H7 (cell line): ENCODE measurements at places on chromosomes 3 and 15.

DNA sequence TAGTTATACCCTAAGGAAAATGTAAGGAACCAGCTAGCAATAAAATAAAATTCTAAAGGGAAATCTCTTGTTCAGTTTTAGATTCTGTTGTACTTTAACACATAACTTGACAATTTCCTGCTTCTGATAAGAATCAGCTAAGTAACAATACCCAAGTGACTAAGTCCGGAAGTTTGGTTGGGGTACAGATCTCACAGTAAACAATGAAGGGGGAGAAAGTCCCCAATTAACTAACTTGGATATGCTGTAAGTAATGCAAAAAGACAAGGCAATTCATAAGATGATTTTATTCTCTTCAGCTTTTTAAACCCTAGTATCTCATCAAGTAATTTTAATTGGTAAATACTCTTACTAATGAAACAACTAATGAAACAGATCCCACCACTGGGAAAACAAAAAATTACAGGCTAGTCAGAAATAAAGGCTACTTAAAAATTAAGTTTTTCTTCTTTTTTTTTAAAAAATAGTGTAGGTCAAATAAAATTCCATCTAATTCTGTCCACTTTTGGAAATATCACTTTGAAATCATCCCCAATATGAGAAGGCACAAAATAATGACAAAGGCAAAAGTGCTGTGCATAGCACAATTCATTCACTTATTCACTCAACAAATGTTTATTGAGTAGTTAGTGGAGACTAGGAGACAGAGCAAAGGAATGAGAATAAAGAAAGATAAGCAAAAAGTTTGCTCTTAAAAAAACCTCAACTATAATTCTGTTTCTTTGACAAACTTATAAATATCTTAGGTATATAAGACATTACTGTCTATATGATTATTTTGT is 37.8 kb upstream of the IL20RB start:
- DNase-seq = no peak

- DNase-seq = no peak
Measured at GRCh38 chr15:78991476-78991875, 46.6 kb upstream of the CTSH start.

- DNase-seq = no peak
Measured at GRCh38 chr3:101779822-101780381, 891 bp downstream of the NXPE3 start.

DNA sequence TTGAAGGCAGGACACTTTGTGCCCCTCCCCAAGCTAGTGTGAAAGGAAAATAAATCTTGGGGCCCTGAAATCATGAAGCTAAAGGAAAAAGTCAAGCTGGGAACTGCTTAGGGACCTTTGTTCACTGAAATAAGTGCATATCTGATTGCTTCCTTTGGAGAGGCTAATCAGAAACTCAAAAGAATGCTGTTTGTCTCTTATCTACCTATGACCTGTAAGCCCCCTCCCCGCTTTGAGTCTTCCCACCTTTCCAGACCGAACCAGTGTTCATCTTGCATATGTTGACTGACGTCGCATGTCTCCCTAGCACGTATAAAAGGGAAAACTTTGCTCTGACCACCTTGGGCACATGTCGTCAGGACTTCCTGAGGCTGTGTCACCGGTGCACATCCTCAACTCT is 53.1 kb downstream of the SLC30A4 start:
- DNase-seq = no peak

DNA sequence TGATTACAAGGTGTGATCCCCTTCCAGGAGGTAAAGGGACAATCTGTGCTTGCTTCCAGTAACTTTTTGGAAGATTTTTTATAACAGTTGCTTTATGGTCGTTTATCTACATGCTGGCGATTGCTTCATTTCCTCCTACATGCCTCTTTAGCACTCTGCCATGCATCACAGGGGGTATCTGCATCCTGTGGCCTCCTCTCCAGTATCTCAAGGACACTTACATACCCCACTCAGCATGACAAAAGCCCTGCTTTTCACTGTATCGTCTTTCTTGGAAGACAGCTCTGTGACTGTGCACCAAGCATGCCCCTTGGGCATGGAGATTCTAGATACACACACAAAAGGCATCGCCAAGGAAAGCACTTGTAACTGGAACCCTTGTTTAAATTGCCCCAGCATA is 25.3 kb downstream of the CAPN3 start:
- no peak for DNase-seq

DNA sequence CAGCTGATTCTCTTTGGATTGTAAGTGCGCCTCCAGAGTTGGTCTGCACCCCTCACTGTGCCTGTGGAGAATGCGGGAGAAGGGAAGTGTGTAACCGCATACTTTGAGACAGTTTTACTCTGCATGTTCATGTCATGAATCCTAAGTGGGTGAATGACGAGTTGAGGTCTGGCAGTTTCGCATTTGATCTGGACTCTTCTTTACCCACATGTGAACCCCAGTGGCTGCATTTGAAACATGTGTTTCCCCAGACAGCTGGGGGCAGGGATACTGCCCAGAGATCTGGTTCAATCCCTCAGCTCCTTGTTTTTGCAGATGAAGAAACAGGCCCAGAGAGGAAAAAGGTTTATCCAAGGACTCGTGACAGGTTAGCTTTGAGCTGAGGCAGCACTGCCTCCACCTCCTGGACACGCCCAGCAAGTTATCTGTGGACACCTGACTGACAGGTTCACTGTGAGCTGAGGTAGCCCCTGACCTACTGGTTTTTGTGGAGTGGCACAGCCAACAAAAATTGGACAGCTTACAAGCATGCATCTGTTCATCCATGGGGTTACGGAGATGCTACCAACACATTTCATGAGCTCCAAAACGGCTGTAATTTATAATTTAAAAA is 207.3 kb downstream of the XXYLT1 start:
- DNase-seq = no peak

GRCh38 chr3:183883291-183884096 is 1.2 kb downstream of the PARL start:
- no peak for DNase-seq

- DNase-seq = no peak
Measured at GRCh38 chr3:37505415-37505814, 331.0 kb upstream of the LRRFIP2 start.

GRCh38 chr3:105277656-105278055 is 89.1 kb upstream of the ALCAM start:
- no peak for DNase-seq

DNA sequence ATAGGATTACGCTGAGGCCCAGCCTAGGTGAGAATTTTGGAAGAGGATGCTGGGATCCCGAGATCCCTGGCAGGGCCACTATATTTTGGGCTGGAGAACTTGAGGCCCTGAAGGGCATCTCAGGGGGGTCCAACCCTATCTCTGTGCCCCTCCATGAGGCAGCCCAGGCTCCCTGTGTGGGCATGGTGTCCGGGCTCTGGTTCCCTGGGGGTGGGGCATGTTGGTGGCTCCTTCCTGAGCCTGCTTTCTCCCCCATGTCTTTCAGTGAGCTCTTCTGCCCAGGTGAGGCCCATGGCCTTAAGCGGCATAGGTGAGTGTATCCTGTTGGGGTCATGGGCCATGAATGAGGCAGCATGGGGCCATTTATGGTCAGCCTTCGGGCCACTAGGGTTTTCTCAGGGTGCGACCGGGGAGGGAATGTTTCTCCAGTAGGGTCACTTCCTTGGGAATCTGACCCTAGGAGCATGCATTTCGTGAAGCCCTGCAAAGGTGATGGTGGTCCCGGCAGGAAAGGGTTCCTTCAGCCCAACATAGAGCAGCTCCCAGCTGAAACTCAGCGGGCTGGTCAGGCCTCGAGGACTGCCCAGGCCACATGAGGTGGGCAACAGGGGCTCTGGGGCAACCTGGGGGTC is 191.3 kb downstream of the UBE3A start:
- DNase-seq = peak; percentile 17

GRCh38 chr3:3705090-3705775 is 94.0 kb upstream of the LRRN1 start:
- DNase-seq = no peak

DNA sequence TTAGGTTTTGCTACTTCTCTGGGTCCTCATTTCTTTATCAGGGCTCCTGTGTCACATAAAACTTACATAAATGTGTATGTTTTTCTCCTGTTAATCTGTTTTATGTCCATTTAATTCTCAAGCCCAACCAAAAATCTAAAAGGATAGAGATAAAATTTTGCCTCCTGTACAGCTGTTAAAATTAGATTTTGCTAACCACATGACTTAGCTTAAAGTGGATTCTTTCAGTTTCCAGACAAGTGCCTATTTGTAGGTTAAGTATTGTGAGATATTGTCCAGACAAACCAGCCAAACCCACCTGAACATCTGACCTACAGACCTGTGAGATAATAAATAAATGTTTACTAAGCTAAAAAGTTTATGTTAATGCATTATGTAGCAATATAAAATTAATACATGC is 465.5 kb downstream of the SI start:
- DNase-seq = no peak

- DNase-seq = no peak
Measured at GRCh38 chr3:42493126-42493797, 9.2 kb upstream of the VIPR1 start.

GRCh38 chr3:69719587-69720122 is 19.6 kb upstream of the MITF start:
- no peak for DNase-seq

DNA sequence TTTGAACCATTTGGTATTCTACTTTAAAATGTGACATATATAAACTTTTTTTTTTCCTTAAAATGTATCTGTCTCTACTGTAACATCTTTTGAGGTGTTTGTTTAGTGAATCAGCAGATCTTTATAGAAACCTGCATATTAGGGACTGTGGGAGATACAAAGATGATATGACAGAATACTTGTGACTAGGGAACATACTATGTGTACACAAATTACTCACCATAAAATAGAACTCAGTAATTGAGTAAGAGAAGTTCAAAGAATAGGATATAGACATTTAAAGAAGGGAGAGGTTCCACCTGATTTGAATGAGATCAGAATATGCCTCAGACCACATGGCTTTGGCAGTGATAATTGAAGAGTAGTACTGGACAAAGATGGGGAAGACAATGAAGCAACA is 47.9 kb downstream of the ATP2C1 start:
- no peak for DNase-seq

DNA sequence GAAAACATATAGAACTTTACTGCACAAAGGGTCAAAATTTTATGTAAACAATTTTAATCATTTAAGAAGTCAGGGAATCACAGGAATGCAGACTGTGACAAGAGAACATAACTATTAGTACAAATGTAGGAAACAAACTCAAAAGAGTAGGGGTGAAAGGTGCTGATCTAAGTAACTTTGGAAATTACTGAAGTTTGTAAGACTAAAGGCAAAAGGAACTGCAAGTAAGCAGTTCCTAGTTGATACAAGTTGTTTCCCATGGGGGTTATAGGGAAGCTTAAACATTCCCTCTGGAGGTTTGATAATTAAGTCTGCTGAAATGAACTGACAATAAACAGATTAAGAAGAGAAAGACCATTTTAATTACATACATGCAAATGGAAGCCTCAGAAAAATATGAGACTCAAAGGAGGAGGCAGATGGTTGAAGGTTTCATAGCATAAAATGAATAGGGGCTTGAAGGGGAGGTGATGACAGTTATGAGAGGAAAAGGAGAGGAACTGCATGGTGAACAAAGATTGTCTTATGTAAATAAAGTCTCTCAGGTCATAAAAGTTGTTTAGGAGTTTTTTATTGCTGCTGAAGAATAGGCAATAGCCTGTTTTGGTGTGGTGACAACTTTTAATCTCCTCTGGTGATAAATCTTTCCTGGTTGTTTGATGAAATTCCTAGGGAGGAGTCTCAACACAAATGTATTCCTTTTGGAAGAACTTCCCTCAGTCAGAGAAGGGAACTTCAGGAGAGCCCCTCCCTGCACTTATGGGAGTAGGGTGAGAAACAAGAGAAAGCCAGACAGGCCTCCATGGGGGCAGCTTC is 17.1 kb downstream of the SETMAR start:
- no peak for DNase-seq

DNA sequence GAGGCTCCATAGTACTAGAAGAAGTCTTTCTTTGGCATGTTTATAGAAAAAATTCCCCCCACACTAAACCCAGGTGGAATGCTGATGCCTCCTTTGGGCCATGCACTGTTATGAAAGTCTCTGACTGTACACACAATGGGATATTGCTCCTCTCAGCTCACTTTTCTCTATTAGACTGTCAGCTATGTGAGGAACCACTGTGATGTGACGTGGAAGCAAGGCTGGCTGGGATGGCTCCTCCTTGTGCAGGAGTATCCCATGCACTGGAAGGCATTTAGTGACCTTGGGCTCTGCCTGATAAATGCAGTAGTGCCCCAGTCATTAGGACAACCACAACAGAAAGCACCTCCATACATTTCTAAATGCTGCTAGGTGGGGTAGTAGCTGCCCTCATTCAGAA is 5.7 kb upstream of the FRMD4B start:
- DNase-seq = no peak

DNA sequence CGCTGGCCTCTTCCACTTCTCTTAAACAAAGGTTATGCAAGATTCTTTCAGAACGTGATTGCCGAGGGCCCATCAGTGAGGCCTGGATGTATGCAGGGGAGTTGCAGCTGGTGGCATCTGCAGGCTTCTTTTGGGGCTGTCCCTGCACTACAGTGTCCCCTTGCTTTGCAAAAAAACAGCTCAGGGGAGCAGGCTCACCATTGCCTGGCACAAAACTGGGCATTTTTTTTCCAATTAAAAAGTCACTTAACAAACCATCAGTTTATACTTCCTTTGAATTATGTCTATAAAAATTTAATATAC is 148.6 kb downstream of the ATP10A start:
- peak; percentile 48 for DNase-seq

DNA sequence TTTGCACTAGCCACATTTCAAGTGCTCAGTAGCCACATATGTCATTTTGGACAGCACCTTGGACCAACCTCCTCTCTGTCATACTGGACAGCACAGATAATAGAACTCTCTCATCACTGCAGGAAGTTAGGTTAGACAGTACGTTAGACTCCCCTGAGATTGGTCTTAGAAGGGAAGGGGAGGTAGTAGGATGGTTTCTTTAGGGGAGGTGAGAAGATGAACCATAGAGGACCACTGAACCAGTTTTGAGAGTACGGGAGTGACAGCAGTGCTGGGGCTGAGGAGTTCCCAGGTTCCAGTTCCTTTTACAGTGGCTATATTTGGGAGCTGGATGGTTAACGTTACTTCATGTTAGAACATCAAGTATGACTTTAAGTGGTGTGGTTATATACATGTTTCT is 7.8 kb downstream of the LRCH3 start:
- no peak for DNase-seq

DNA sequence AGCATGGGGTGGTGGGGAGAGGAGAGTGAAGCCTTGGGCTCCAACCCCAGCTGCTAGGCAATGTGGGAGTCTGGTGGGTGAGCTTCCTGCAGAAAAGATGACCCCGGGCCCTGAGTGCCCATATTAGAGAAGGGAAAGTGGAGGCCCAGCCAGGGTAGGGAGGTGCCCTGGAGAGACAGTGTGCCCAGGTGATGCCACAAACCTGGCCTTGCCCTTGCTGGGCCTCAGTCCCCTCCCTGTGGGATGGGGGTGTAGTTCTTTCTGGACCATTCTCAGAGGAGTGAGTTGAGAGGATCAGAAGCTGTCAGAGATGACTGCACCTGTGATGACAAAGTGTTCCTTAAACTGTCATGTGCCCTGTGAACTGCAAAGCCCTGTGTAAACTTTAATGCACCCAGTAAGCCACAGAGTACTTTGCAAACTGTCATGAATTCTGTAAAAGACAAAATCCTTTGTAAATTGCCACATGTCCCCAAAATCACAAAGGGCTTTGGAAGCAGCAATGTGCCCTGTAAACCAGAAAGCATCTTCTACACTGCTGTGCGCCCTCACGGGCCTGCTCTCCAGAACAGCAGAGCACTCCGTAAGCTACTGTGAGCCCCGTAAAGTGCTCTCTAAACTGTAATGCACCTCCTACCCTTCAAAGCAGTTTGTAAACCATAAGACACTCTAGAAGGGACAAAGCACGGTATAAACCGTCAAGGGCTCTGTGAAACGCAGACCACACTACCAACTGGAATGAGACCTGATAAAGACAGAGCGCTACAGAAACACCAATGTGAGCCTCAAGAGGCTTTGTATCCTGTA is 51.3 kb upstream of the FGD5 start:
- DNase-seq = peak; percentile 26
